ENCODE measurements at places on chromosomes 12 and 14. TPM values are rescaled to one million over a fixed set of nuclear protein-coding genes. Genes with fewer than 3 reads are reported as not detected.

GRCh38 chr12:89084751-89085150 lies 267.6 kb downstream of the DUSP6 start:
- H3K4me3 ChIP-seq = no peak overlapping the region
- DNase-seq = no peak
- H3K27me3 ChIP-seq = no peaks in the 10 kb centered on the region
- peaks cover 79% of the 10 kb centered on the region for H3K4me1 ChIP-seq

DNA sequence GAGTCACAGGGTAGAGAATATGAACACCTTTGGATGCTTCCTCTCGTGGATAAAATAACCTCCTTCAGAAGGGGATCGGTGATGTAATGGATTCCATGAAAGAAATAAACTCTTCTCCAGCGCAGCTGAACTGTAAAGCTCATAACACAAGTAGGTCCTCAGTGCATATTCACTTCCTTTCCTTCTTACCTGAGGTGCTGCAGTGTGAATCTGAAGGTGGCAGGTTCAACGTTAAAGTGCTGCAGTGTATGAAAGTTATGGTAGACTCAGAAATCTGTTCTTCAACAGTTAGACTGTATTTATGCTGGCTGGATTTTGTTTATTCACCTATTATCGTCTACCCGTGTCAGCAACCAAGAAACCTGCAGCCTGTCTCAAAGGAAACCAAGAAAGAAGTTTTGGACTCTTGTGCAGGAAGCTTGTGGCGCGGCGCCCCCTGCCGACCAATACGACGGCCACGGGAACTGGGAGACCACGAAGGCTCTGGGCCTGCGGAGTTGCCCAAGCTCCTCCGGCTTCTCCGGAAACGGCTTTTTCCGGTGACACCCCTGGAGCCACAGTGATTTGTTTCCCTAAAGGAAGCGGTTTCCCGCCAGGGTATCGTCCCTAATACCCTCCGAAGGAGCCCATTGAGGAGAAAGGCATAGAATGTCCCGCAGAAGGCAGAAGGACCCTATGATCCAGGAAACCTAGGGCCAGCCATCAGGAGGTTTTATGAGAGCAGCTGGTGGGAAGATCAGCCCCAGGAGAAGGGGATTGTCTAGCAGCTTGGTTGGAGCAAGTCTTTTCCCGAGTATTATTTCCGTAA lies 17.6 kb upstream of the RNASE3 start:
- DNase-seq = peak; percentile 95
- H3K27me3 ChIP-seq = peaks cover 48% of the 10 kb centered on the region
- peak overlapping the region; percentile 49 for H3K27ac ChIP-seq

- DNase-seq = no peak
- H3K27me3 ChIP-seq = no peaks in the 10 kb centered on the region
- H3K4me1 ChIP-seq = no peaks in the 10 kb centered on the region
- H3K27ac ChIP-seq = no peak overlapping the region
- peaks cover 74% of the 10 kb centered on the region for H3K36me3 ChIP-seq
- no peak overlapping the region for H3K4me3 ChIP-seq
Measured at GRCh38 chr12:109488051-109488665, 10.7 kb downstream of the UBE3B start.

Gene SIX4
- total RNA-seq = 41.6 TPM

GRCh38 chr14:23359167-23359626 lies 5.8 kb downstream of the EFS start:
- H3K27me3 ChIP-seq = peaks cover 11% of the 10 kb centered on the region
- H3K27ac ChIP-seq = no peak overlapping the region
- H3K4me1 ChIP-seq = peaks cover 18% of the 10 kb centered on the region
- H3K36me3 ChIP-seq = peaks cover 17% of the 10 kb centered on the region
